NCI-H748 treated with DMSO at 0.1 percent for 48 hours (cell line): ENCODE measurements at places on chromosomes 6 and 20.

GRCh38 chr20:45061244-45061643 lies 39.7 kb downstream of the KCNS1 start:
- no peak for DNase-seq

DNA sequence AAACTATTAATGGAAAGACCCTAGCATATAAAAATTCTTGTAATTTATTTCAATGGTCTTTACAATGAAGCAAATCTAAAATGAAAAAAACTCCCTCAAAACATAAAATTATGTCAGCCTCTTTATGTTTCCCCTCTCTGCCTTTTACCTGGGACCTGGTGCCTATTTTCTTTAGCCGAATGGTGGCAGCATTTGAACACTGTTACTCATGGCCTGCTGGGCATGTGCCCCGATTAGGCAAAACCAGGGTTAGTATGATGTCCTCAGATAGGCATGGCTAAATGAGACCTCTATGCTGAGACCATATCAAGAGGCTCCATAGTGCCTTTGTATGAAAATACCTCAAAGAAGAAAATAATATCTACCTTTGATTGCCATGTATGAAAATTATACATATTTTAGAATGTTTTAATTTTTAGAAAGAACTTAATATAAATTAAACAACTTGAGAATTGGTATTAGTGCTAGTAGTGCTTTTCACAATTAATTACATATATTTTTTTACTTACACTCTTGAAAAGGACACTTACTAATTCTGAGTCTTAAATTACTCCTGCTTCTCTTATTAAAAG lies 22.5 kb upstream of the C6orf58 start:
- peak; percentile 4 for DNase-seq

DNA sequence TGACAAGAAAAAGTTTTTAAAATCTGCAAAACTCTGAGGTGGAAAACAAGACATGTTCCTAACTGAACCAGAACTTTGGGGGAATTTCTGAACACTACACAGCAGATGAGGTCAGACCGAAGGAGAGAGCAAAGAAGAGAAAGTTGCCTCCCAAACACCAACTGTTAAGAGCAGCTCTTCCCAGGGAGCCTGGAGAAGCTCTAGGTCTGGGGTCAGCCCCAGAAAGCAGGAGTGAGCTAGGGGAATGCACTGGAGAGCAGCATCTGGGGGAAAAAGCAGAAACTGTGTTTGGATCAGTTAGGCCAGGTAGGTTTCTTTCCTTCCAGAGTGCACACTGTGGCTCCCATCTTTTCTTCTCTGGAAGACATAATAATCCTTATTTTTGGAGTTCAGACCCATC lies 41.3 kb downstream of the FKBP5 start:
- no peak for DNase-seq

GRCh38 chr6:36422714-36423100 lies 19.9 kb downstream of the PXT1 start:
- DNase-seq, result no peak

GRCh38 chr6:44701038-44701636 lies 313.6 kb downstream of the CDC5L start:
- no peak for DNase-seq

GRCh38 chr20:10438217-10438616 lies 3.1 kb downstream of the SLX4IP start:
- DNase-seq, result no peak

GRCh38 chr6:156916130-156916801 lies 139.1 kb downstream of the ARID1B start:
- no peak for DNase-seq

GRCh38 chr6:87879132-87879861 lies 168.3 kb upstream of the SPACA1 start:
- DNase-seq, result no peak

- DNase-seq, result no peak
These were observed 47.3 kb upstream of the MARCKS start for GRCh38 chr6:113809826-113810225.

- no peak for DNase-seq
These were observed 16.6 kb downstream of the CRYBG1 start for GRCh38 chr6:106377061-106377540.

DNA sequence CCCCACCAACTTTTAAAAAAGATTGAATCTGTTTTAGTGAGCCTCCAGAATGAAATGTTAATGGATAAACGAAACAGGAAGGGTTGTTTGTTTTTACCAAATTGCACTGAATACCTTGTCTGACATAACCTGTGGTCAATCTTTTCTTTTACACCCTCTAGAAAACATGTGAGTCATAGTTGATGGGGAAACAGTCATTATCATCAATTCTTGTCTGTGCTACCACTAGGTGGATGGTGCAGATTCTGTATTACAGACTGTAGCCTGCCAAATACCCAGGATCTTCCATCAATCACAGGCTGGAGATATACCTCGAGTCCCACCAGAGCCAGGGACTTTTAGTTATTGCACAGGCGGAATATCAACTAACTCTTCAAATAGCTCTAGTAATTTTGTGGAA lies 29.5 kb upstream of the PKIB start:
- peak; percentile 35 for DNase-seq

DNA sequence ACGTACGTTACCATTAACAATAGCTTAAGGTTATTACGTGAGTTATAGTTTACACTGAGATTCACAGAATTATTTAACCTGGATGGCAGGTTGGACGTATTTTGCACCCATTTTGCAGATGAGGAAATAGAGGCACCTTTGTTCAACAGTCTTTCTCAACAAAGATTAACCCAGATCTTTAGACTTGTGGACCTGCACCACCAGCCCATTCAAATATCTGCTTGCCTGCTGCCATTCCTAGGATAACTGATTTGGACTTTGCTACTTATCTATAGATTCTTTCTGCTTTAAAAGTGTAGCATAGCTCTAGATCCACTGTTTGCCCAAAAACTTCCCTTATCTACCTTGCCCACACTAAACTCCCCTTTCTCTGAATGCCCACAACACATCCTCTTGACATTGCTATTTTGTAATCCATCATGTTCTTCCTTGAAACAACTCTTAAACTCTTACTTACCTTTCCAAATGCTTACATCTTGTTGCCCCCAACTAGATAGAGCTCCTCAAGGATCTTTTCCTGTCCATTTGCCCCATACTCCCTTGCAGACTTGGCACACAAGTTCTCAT lies 56.4 kb upstream of the TNFAIP3 start:
- DNase-seq, result no peak

GRCh38 chr6:50995036-50995435 lies 176.4 kb downstream of the TFAP2B start:
- DNase-seq, result no peak

DNA sequence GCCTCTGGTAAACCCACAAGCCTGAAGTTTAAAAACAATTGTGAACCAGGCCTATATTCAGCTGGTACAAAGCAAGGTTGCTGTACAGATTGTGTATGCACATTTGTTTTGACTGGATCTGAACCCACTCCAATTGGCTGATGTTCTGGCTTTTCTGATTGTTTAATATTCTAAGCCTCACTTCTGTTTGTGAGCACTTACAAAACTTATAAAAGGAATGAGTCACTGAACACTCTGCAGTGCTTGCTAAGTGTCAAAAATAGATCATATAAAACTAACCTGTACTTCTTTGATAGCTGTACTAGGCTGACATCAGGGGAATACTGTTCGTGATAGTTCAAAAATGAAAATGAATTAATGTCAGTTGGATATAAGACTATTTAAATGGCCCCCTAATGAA lies 12.1 kb downstream of the COL21A1 start:
- DNase-seq, result no peak

- no peak for DNase-seq
These were observed 430.4 kb downstream of the GJA1 start for GRCh38 chr6:121865811-121866210.

GRCh38 chr20:58142843-58143185 lies 85.6 kb downstream of the ANKRD60 start:
- no peak for DNase-seq

GRCh38 chr6:158836625-158837311 lies 17.6 kb upstream of the EZR start:
- no peak for DNase-seq

- no peak for DNase-seq
These were observed 30.9 kb upstream of the ENPP5 start for GRCh38 chr6:46201702-46202101.

DNA sequence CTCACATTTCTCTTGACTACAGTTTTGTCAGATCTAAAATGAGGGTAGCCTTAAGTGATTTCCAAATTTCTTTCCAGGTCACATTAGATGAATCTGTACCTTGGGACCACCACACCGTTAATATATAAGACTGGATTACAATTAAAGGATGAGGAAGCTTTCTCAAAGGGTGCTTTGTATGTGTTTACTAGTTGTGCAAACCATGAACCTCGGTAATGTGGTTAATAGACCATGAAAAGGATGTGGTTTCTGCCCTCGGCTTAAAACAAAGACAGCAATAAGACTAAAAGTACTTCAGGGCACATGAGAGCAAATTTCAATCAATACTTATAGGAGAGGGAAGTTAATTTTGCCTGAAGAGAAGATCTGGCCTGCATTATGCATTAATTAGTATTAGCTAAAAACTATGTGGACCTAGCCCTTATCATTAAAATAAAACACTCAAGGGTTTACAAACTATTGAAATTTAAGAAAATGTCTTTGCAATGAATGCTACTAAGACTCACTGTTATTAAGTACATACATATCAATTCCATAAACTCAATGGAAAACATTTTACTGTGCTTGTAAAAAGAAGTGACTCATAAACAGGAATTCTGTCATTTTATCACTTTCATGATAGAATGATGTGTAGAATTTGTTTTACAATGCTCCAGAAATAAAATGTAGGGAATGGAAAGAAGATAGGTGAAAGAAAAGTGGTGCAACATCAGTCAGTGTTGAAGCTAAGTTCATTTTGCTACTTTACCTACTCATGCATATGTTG lies 936 bp upstream of the TMX4 start:
- DNase-seq, result peak; percentile 42

DNA sequence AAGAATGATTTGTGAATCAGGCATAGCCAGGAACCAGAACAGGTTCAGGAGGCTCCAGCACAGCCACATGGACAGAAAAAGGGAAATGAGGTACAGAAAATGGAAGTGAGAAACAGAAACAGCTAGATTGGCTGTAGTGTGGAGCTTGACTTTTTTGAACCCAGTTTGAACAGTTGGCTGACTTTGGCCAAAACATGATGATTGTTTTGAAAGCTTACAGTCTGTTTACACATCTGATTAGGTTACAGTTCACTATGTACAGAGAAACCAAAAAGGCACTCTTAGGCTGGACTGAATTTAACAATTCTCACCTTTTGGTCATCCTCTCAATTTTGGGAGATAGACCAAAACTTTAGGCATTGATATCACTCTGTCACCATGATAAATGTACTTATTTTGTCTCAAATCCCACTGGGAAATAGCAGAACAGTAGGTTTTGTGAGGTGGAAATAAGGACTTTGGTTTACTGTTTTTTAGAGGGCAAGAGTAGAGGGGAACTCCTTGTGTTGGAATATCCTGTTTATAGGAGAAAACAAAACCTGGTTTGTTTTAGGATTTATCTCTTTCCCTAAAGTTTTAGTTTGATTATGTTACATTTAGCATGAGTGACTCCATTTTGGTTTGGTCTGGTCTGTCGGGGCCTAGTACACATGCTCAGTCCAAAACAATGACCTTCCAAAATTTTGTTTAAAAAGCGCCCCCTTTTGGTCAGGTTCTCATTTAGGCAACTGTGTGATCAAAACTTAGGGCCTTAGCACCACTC lies 123.1 kb downstream of the OLIG3 start:
- DNase-seq, result no peak

DNA sequence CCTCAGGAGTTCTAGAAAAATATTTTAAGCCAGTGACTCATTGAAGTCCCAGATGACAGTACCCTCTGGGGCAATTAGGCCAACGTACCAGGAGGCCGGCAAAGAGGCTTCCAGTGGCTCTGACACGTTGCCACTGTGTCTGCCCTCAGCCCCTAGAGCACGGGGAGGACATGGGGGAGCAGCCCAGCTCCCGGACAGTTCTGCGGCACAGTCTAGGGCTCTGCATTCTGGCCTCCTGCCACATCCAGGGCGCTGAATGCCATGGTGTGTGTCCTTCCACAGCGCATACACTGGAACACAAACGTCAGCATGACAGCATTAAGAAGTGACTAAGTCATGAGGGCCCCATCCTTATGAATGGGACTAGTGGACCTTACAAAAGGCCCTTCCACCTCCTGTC lies 156.2 kb downstream of the RNASET2 start:
- no peak for DNase-seq

GRCh38 chr6:122283884-122284283 lies 115.6 kb upstream of the HSF2 start:
- DNase-seq, result no peak

GRCh38 chr6:54291146-54291545 lies 17.1 kb upstream of the TINAG start:
- DNase-seq, result no peak

GRCh38 chr20:60804240-60804917 lies 447.7 kb upstream of the CDH4 start:
- DNase-seq, result no peak

GRCh38 chr20:41643504-41643938 lies 25.3 kb upstream of the CHD6 start:
- DNase-seq, result peak; percentile 49

DNA sequence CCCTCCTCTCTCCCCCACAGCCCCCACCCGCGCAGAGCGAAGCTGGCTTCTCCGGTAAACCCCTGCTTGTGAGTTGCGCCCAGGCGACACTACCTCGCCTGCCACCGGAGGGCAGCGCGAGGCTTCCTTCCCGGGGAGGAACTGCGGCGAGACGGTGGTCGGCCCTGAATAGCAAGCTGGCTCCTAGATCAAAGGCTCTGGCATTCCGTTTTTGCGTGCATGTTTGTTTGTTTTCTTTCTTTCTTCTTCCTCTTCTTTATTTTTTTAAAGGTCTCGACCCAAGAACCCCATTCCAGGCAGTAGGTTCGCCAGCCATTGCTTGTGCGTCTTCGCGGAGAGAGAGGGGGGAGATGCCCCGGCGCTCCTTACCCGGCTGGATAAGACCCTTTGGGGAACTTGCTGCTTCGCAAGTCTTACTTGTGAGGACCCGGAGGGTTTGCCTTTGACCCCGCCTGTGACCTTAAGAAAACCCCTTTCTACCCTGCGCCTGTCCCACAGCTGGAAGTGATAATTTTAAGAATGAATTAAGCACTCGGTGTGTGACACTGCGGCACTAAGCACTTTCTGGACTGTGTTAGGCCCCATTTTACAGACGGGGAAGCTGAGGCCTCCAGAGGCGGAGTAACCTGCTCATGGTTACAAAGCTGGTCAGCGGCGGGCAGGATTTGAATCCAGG lies 92.7 kb upstream of the SIRPA start:
- DNase-seq, result peak; percentile 78

- no peak for DNase-seq
These were observed 11.7 kb downstream of the ZBTB46 start for GRCh38 chr20:63819224-63819921.

DNA sequence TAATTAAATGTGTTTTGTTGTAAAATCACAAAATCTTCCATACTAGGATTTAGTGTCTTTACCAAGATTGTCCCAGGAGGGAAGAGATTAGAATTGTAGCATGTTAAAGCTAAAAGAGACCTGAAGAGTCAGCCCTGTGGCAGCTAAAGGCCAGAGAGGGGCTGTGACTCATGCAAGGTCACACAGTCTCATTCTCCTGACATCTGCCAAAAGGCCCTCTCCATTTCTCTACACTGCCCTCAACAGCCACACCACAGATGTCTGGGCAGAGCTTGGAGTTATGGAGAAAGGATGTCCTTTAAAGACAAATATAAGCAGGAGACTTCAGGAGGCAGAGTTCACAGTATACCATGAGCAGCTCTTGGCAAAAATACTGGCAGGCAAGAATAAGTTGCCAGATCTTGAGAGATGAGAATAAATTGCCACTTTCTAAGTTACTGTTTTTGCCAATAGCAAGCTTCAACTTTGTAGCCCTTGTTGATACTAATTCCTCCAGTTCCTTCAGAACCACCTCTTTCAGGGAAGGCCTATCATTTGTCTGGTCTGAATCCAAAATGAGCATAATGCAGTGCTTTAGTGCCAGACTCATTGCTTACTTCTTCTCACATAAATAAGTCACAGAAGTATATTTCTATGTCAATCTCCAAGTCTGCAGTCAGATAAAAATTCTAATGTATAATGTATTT lies 41.7 kb downstream of the AKIRIN2 start:
- DNase-seq, result no peak
